Non-pigmented ciliary epithelial cell (primary cell): ENCODE measurements at places on chromosomes 4 and X.

GRCh38 chr4:78410676-78411075 is 140.9 kb upstream of the ANXA3 start:
- no peak for DNase-seq

- no peak for DNase-seq
Measured at GRCh38 chr4:91472046-91472445, 831.7 kb upstream of the GRID2 start.

DNA sequence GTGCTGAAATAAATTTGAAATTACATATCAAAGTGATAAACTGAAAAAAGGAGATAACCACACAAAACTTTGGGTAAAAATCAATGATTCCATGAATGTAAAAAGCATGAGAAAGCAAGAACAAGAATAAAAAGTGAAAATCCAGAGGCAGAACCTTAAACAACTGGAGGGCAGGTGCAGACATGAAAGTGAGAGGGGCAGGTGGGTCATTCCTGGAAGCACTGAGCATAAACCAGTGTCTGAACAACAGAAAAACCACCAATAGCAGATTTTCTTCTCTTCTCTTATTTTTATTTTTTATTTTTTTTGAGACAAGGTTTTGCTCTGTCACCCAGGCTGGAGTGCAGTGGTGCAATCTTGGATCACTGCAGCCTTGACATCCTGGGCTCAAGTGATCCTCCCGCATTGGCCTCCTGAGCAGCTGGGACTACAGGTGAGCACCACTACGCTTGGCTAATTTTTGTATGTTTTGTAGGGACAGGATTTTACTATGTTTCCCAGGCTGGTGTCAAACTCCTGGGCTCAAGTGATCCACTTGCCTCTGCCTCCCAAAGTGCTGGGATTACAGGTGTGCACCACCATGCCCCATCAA is 46.8 kb upstream of the GPR78 start:
- no peak for DNase-seq

GRCh38 chr4:84733343-84734033 is 150.6 kb downstream of the CDS1 start:
- no peak for DNase-seq

DNA sequence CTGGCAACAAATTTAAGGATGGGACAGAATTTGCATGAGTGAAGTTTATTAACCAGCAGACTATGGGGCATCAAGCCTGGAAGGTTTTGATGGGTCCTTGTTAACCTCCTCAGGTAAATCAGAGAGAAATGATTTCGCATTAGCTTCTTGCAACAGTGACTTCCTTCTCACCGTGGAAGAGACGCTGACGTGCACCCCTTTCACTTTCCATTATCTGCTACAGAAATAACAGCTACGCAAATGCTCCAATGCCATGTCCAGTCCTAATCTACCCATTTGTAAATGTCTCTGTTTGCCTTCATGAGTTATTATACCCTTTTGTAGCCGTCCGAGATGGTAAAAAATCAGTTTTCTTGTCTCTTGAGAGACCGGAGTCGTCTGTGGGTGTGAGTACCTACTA is 100.3 kb downstream of the SLC34A2 start:
- DNase-seq: no peak

- DNase-seq: no peak
Measured at GRCh38 chrX:154409222-154409871, at the start of gene DNASE1L1. DNASE1L1 (minus strand) TSS chrX:154409254; CDS start chrX:154405568, 3,686 bp downstream.

- DNase-seq: no peak
Measured at GRCh38 chrX:41118156-41118555, 32.9 kb downstream of the USP9X start.

DNA sequence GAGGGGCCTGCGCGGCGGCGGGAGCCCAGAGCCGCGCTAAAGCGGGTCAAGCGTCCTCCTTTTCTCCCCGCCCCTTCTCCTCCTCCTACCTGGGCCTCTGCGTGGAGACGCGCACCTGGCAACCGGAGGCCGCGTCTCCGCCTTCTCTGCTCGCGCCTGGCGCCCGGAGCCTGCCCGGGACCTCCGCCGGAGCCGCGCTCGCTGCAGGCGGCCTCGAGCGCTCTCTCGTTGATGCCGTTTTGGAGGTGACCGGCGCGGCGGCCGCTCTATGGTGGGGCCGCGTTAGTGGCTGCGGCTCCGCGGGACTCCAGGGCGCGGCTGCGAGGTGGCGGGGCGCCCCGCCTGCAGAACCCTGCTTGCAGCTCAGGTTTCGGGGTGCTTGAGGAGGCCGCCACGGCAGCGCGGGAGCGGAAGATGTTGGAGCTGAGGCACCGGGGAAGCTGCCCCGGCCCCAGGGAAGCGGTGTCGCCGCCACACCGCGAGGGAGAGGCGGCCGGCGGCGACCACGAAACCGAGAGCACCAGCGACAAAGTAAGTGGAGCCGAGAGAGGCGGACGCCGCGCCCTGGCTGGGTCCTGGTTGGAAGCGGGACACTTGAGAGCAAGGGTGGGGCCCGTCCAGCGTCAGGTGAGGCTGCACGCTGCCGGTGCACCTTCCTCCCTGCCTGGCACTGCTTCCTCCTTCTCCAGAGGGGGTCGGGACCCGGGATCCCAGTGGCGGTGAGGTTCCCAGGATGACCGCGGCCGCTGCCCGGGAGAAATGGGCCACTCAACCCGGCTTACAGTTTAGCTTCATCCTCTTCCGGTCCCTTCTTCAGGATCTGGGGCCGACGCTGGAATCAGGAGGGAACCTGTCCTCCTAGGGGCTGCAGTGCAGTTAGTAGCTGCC is at the start of gene CDS1:
Gene CDS1, plus strand, starts transcription at position 140 of the 888 bp plus-strand sequence. Its CDS starts 275 bp downstream, at position 415.
- DNase-seq: no peak

DNA sequence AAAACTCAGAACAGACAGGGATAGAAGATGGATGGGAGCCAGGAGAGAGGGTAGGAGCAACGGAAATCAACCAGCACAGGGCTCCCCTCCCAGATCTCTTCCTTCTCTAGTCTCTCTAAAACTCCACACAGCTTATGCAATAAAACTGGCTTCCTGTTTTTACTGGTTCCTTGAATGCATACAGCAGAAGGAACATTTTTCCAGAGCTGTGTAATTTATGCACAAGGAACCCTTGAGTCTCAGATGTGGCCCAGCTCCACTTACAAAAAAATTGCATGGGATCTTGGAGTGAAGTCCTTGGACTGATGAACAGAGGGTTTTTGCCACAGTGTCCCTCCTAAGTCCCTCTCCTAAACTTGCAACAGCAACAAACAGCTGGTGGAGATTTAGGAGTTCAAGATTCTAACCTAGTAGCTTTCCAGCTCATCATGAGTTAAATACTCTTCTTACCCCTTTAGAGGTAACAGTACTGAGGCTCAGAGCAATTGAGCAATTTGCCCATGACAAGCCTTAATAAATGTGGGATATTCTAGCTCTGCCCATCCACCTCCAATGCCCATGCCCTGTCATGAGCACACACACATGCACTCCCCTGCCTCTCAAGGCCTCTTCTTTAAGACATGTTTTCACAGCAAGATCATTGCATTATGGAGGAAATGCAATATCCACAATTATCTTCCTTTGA is 18.4 kb upstream of the CC2D2A start:
- no peak for DNase-seq

GRCh38 chr4:3355266-3355748 is 62.5 kb downstream of the RGS12 start:
- no peak for DNase-seq
